Naive B cell (primary cell): ENCODE measurements at places on chromosomes 3 and 15.
A peak's percentile ranks its signal among the peaks of the same experiment; 100 is the strongest.

DNA sequence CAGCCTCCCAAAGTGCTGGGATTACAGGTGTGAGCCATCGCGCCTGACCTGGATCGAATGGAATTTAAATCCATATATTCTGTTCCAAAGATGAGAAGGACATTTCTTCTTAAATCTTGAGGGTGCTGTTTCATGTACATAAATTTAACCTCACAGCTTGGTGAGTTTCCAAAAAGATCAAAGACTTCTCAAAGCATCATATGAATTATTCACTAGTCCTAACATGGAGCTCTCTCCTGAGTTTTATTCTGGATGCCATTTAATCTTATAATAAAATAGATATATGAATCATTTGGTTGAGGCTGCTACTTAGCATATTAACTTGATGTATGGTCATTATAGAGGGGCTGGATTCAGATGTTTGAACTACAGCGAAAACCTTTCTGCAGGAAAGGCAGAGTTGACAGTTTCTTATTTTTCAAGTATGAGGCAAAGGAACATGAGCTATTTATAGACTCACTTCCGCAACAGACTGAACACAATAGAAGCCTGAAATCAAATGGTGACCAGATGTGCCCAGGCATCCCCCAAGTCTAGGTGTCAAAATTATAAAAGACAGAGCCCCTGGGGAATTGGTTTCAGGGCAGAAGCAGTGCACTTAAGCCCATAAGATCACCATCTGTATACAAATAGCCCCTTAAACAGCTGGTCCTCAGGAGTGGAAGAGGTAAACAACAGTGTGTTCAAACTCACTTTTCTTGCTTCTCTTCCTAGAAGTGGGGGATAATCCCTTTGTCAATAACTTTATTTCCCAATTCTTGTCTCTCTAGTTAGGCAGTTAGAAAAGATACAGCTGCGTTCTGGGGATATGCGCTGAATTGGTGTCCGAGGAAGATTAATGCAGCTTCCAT lies 29.7 kb downstream of the STARD9 start:
- H3K4me1 ChIP-seq: peaks cover 54% of the 10 kb centered on the region
- no peaks in the 10 kb centered on the region for H3K27me3 ChIP-seq
- peaks cover 4% of the 10 kb centered on the region for H3K36me3 ChIP-seq
- peak overlapping the region; percentile 86 for H3K4me3 ChIP-seq

DNA sequence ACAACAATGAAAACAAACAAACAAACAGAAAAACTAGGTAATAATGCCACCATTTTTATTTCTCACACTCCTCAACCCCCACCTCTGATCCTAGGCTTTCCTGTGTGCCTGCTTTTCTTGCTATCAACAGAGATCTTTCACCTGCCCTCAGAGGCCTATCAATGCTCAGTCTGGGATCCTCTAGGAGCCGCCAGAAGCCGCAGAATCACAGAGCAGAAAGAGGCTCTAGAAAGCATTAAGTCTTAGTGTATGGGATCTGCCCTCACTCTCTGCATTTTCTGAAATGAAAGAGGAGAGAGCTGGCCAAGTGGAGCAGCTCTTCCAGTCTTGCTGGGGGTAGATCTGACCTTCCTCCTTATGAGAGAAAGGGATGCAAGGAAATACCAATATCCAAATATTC lies 306.8 kb downstream of the TUSC7 start:
- H3K4me1 ChIP-seq: peaks cover 12% of the 10 kb centered on the region
- no peak for DNase-seq
- H3K36me3 ChIP-seq: no peaks in the 10 kb centered on the region
- H3K27me3 ChIP-seq: peaks cover 9% of the 10 kb centered on the region
- H3K27ac ChIP-seq: no peak overlapping the region
- H3K4me3 ChIP-seq: no peak overlapping the region

- no peaks in the 10 kb centered on the region for H3K4me1 ChIP-seq
- no peak overlapping the region for H3K4me3 ChIP-seq
- H3K27me3 ChIP-seq: no peaks in the 10 kb centered on the region
- no peak for DNase-seq
- H3K27ac ChIP-seq: no peak overlapping the region
- H3K36me3 ChIP-seq: no peaks in the 10 kb centered on the region
Observed at GRCh38 chr15:29103824-29104565, 165.6 kb downstream of the NSMCE3 start.

- H3K4me3 ChIP-seq: peak overlapping the region; percentile 11
- H3K27ac ChIP-seq: no peak overlapping the region
- no peak for DNase-seq
- H3K36me3 ChIP-seq: no peaks in the 10 kb centered on the region
Observed at GRCh38 chr15:51267703-51268083, 70.7 kb downstream of the CYP19A1 start.

- H3K4me3 ChIP-seq: no peak overlapping the region
- H3K27ac ChIP-seq: no peak overlapping the region
- DNase-seq: no peak
- peaks cover 10% of the 10 kb centered on the region for H3K27me3 ChIP-seq
- H3K4me1 ChIP-seq: peaks cover 4% of the 10 kb centered on the region
Observed at GRCh38 chr15:91954292-91954691, 100.8 kb downstream of the SLCO3A1 start.

DNA sequence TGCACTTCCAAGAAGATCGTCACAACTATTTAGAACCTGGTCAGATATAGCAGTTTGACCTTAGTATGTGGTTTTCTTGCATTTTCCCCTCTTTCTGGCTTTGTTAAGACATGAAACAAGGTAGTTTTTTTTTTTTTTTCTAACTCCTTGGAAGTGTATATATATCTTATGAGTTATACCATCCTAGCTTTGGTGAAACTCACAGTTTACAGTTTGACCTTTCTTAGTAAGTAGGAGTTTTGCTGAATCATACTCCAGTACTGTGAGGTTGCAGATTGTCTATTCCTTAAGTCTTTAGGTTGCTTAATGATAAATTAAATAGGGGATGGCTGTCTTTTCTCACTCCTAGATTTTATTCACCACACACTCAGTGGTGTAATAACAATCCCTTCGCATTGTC lies 325.0 kb downstream of the RBMS3 start:
- H3K36me3 ChIP-seq: no peaks in the 10 kb centered on the region
- H3K27me3 ChIP-seq: peaks cover 7% of the 10 kb centered on the region
- DNase-seq: no peak
- H3K27ac ChIP-seq: no peak overlapping the region
- H3K4me3 ChIP-seq: no peak overlapping the region

GRCh38 chr3:196735751-196736150 lies 3.9 kb upstream of the PAK2 start:
- H3K4me3 ChIP-seq: no peak overlapping the region
- H3K36me3 ChIP-seq: no peaks in the 10 kb centered on the region
- no peak for DNase-seq
- H3K4me1 ChIP-seq: peaks cover 11% of the 10 kb centered on the region

- H3K27ac ChIP-seq: no peak overlapping the region
- no peaks in the 10 kb centered on the region for H3K4me1 ChIP-seq
- DNase-seq: no peak
- no peak overlapping the region for H3K4me3 ChIP-seq
- peaks cover 3% of the 10 kb centered on the region for H3K27me3 ChIP-seq
- no peaks in the 10 kb centered on the region for H3K36me3 ChIP-seq
Observed at GRCh38 chr3:22606938-22607337, 596.2 kb upstream of the UBE2E2 start.

DNA sequence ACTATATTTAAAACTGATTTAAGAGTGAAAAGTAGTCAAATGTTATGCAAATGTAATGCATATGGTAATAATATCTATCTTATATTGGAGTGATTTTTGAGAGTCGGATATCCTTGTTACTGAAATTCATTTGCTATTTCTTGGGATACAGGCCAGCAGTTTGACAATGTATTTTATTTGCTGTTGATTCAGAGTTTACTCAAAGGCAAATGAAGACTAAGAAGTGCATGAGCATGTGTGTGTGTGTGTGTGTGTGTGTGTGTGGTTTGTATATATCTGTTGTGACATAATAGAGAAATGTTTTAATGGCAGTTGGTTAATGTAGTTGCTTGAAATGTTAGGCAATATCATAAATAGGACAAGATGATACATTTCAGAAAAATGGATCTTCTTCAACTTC lies 39.0 kb downstream of the UNC13C start:
- no peaks in the 10 kb centered on the region for H3K4me1 ChIP-seq
- no peaks in the 10 kb centered on the region for H3K27me3 ChIP-seq
- H3K27ac ChIP-seq: no peak overlapping the region
- no peak for DNase-seq
- H3K36me3 ChIP-seq: no peaks in the 10 kb centered on the region

- peak overlapping the region; percentile 98 for H3K27ac ChIP-seq
- H3K4me3 ChIP-seq: peak overlapping the region; percentile 100
- peaks cover 68% of the 10 kb centered on the region for H3K4me1 ChIP-seq
- peak; percentile 81 for DNase-seq
Observed at GRCh38 chr3:194687638-194688199, 2.0 kb downstream of the FAM43A start.

GRCh38 chr3:29677421-29677820 lies 396.6 kb downstream of the RBMS3 start:
- no peak overlapping the region for H3K27ac ChIP-seq
- H3K36me3 ChIP-seq: no peaks in the 10 kb centered on the region
- H3K4me3 ChIP-seq: no peak overlapping the region
- DNase-seq: no peak
- no peaks in the 10 kb centered on the region for H3K27me3 ChIP-seq

DNA sequence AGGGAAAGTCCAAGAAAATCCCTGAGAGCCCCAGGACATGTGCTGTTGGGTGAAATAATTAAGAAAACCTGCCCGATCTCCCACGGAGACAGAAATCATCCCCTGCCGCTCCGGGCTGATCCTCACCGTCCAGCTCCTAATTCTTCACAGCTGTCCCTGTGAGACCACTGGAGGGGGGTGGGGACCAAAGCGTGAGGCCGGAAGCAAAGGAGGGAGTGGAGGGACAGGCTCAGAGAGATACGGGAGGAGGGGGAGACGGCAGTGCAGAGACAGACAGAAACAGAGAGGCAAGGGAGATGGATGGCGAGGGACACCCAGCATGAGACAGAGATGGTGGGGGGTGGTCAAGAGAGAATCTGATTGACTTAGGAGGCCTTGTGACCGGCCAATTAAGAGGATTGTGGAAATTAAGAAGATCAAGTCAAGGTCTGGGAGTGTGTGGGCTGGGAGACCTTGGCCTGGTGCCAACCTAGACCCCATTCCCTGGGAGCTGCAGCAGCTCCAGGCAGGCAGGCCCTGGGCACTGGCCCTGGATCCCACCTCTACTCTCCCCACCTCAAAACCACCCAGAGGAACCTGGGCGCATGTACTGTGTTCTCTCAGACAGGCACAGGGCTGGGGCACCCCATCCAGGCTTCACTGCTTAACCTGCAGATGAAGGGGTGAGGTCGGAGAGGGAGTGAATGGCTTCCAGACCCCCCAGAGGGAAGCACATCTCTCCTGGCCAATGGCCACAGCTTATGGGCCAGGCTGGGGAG lies 113.2 kb upstream of the ALDH1A3 start:
- no peak overlapping the region for H3K4me3 ChIP-seq
- H3K4me1 ChIP-seq: no peaks in the 10 kb centered on the region
- peaks cover 15% of the 10 kb centered on the region for H3K27me3 ChIP-seq
- no peak for DNase-seq
- H3K27ac ChIP-seq: peak overlapping the region; percentile 44
- no peaks in the 10 kb centered on the region for H3K36me3 ChIP-seq

DNA sequence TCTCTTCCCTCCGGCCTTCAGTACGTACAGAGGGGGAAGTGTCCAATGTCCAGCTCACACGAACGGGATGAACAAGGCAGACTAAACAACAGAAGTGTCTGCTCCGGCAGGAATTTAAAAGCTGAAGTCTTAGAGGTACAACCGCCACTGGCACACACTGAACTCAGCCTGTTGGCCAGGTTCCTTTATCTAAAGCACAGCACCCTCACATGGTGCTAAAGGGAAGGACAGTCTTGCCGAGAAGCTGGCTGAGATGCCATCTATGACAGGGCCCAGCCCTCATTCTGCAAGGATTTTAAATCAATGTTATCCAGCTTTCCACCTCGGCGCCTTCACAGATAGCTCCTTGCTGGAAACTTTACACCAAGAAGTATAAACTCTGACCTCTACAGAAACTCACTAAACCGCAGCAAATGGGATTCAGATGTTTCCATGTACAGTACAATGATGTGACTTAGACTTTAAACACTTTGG lies 2.8 kb downstream of the ADAMTS17 start:
- H3K36me3 ChIP-seq: no peaks in the 10 kb centered on the region
- peaks cover 10% of the 10 kb centered on the region for H3K4me1 ChIP-seq
- H3K4me3 ChIP-seq: peak overlapping the region; percentile 36
- H3K27me3 ChIP-seq: peaks cover 64% of the 10 kb centered on the region
- no peak for DNase-seq
